Muscle of back (tissue), 13 donors: ENCODE measurements at places on chromosomes 11 and 22. TPM values are rescaled to one million over a fixed set of nuclear protein-coding genes. Genes with fewer than 3 reads are reported as not detected.

The PATL1 gene
- polyA plus RNA-seq = 31.9 TPM

DNA sequence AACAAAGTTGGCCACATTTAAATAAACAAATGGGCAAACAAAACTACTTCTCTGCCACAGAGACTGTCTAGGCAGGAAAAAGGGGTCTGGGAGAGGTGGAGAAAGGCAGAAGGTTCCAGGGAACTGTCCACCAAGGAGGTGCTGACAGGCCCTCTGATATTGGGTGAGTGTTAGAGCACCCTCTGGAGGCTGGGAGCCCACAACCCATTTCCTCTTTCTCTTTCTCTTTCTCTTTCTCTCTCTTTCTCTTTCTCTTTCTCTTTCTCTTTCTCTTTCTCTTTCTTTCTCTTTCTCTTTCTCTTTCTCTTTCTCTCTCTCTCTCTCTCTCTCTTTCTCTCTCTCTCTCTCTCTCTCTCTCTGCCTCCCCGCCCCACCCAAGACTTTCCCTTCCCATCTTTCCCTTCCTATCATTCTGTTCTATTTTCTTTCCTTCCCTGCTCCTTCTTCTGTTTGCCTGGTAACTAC lies 912.8 kb downstream of the DLG2 start:
- DNase-seq = peak; percentile 43

DNA sequence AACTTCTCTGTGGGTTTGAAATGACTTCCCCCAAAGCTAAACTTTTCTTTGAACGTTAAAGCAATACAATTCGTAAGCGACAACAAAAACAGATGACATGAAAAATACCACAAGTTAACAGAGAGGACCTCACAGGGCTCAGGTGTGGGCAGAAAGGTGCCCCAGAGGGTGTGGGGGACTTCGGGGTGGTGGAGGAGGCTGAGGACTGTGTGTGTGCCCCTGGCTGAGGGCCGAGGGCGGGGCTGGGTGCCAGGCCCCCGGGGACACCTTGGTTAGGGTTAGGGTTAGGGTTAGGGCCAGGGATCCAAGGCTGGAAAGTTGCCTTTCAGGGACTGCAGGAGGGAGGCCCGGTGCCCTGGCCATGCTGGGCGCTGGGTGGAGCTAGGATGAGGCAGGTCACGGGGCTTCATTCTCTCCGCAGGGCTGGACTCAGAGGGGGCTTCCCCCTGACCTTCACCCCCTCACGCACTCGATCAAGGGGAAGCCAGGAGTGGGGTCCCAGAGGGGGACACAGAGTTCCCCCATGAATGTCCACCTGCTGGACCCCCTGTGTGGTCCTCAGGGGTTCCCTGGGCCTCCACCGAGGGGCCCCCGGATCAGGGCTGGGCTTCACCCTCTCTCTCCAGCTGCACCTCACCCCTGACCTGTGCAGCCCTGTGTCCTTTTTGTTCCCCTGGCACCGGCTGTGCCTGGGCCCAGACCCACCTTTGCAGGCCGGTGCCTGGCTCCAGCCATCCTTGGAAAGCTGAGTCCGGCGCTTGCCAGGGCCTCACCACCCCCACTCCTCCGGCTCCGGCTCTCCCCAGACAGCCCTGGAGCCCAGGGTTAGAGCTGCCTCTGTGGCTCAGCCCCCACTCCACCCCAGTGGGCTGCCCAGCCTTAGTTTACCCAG lies 7.0 kb downstream of the TNNI2 start:
- DNase-seq = no peak

- DNase-seq = no peak
Measured at GRCh38 chr11:75350743-75351540, 519 bp downstream of the ARRB1 start.

GRCh38 chr11:134533511-134533910 lies 121.5 kb upstream of the B3GAT1 start:
- DNase-seq = no peak

DNA sequence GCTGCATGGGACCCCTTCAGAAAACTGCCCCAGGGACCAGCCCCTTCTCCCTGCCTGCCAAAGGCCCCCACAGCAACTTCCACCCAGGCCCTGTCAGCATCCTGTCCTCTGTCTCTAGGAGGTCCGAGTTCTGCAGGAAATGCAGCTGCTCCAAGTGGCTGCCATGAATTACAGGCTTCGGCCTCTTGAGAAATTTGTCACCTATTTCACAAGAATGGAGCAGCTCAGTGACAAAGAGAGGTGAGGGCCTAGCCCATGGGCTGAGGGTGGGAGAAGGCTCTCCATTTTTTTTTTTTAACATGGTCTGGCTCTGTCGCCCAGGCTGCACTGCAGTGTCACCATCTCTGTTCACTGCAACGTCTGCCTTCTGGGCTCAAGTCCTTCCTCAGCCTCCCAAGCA lies 7.3 kb downstream of the RGL4 start:
- DNase-seq = no peak
